ENCODE measurements at places on chromosomes 1 and 21.

DNA sequence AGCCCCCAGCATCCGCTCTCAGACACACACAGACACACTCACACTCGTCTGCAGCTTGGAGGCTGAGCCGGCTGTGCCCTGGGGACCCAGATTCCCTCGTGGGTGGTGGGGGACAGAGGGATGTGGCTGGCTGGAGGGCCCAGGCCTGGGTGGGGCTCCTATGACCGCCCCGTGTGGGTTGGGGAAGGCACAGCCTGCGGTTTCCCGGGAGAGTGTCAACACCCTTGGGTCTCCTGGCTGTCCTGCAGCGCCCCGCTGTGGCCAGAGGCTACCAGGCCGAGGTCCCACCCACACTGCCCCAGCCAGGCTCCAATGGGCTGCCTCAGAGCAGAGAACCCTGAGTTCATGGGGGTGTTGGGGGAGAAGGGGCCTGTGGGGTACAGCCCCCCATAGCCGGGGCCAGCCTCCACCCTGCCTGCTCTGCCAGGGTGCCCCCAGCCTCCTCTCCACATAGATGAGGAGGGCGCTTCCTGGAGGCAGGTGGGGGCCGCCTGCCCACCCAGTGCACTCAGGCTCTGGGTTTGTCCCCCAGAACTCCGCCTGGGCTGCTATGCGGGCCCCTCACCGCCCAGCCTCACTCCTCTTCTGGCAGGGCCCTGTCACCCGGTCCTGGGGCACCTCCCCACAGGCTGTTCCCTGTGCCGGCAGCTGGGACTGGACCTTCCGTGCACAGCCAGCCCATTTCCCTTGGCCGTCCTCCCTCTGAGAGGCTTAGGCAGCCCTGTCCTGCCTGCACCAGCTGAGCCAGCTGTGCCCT is at the start of gene TTC34:
Gene TTC34 (minus strand): TSS at position 159 of the 757 bp plus-strand sequence. CDS start 866 bp downstream, outside the sequence.
- no peak for DNase-seq

DNA sequence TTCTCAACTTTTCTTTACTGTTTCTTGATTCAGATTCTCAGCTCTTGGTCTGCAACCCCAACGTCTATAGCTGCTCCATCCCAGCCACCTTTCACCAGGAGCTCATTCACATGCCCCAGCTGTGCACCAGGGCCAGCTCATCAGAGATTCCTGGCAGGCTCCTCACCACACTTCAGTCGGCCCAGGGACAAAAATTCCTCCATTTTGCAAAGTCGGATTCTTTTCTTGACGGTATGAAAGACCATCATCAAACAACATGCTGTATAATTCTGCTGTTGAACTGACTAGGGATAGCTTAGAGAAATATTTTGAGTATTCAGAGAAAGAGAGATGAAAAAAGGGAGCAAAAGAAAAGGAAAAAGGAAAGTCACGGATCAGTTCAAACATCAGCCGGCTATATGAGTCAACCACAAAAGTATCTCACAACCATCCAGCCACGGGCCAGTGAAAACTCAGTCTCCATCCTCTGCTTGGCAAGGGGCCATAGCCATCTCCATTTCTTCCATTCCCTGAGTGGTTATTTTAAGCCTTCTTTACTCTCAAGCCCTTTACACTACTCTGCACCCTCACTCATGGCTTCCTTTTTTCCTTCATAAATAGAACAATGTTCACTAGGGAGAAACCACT is 14.1 kb downstream of the DNASE2B start:
- DNase-seq = no peak

DNA sequence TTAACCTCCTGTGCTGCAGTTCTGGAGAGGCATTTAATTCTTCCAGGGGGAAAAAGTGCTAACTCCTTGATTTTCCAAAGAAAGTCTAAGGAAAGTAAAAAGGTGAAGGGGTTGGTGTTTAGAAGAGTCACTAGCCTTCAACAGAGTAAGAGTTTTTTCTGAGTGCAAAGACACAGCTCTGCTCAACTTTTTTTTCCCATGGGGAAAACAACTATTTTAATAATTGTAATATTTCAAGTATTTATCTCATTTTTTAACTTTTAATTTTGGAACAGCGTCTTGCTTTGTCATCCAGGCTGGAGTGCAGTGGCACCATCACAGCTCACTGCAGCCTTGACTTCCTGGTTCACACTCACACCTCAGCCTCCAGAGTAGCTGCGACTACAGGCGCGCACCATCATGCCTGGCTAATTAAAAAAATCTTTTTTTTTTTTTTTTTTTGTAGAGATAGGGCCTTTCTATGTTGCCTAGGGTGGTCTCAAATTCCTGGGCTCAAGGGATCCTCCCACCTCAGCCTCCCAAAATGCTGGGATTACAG is 202.6 kb downstream of the APP start:
- DNase-seq = no peak

DNA sequence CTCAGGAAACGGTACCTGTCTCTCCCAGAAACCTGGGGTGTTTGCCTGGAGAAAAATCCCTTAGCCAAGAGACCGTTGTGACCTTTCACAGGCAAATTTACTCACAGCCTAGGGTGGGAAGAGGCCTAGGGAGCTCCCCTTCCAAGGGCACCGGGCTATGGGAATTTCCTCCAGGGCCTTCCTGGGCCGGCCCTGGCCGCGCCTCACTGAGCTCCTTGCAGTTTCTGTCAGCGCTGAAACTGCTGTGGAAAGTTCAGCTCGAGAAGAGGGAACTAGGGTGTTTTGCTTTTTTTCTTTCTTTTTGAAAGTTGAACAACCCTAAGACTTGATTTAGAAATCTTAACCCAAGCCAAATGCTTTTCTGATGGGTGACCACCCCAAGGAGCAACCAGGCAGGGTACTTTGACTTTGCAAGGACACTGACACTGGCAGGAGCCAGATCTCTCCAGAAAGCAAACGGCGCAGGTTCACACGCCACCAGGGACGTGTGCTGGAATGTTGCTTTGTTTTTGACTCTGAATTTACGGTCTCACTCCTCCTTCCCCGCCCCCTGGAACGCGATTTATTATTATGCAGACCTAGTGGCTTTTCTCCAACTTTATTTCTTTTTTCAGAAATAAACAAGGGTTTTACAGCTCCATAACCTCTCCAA is 229.6 kb upstream of the JUN start:
- no peak for DNase-seq

- peak; percentile 38 for DNase-seq
Observed at GRCh38 chr1:181062836-181063428, 25.6 kb upstream of the IER5 start.

GRCh38 chr1:31189696-31190674 is 49.7 kb downstream of the NKAIN1 start:
- no peak for DNase-seq

DNA sequence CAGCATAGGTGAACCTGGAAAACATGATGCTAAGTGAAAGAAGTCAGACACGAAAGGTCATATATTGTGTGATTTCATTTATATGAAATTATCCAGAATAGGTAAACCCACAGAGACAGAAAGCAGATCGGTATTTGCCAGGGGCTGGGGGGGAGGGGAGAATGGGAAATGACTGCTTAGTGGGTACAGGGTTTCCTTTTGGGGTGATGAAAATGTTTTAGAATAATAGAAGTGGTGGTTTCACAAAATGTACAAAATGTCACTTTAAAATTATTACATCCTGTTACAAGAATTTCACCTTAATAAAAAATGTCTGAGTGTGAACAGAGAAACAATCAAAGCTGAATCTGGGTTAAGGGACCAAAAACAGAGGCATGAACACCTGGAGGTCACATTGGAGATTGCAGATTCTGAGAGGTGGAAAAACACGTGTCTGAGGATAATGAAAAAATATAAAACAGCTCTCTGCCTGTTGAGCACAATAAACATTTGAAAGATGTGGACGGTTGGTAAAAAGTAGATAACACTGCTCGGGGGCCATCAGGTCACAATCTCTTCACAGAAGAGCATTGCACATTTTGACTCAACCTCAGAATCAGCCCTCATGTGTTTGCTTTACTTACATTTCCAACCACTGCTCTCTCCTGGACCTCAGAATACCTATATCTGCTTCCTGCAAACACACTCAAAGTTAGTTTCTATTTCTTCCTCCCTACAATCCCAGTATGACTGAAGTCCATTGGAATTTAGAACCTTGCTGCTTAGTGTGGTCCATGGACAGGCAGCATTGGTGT is 3.2 kb downstream of the SLAMF6 start:
- DNase-seq = peak; percentile 38

DNA sequence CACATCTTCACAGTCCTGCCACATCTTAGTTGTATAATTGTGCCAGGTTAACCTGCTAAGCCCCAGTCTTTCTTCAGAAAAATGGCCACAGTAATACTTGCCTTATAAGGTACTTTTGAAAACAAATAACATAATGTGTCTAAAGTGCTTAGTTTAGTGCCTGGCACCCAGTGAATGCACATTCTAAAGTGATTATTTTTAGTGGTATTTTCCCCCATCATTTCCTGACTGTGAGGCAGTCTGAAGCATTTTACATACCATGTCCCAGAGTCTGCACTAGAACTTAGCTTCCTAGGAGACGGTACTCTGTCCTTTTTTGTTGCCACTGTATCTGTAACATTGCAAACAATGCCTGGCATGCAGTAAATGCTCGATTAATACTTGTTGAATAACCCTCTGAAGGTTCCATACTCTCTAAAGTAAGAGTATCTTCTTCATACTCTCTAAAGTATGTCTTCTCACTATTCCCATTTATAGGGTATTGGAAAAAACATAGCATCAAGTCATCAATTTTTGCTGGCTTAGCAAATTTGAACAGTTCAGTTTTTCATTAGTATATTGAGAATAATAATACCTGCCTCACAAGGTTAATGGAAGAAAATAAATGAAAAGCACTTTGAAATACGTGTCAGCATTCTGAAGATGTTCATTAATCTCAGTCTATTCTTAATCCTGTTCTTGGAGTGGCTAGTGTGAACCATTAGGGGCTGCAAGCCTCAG is 43.7 kb downstream of the FMO3 start:
- no peak for DNase-seq

GRCh38 chr1:92165389-92165788 is 52.3 kb upstream of the C1orf146 start:
- DNase-seq = no peak
